Hindlimb muscle (tissue), 1 donor: ENCODE measurements at places on chromosomes 3 and 15.

GRCh38 chr3:120177151-120177550, 82.9 kb upstream of the GSK3B start:
- DNase-seq = peak; percentile 12

- DNase-seq = no peak
Measured at GRCh38 chr3:365268-365667, 168.7 kb downstream of the CHL1 start.

DNA sequence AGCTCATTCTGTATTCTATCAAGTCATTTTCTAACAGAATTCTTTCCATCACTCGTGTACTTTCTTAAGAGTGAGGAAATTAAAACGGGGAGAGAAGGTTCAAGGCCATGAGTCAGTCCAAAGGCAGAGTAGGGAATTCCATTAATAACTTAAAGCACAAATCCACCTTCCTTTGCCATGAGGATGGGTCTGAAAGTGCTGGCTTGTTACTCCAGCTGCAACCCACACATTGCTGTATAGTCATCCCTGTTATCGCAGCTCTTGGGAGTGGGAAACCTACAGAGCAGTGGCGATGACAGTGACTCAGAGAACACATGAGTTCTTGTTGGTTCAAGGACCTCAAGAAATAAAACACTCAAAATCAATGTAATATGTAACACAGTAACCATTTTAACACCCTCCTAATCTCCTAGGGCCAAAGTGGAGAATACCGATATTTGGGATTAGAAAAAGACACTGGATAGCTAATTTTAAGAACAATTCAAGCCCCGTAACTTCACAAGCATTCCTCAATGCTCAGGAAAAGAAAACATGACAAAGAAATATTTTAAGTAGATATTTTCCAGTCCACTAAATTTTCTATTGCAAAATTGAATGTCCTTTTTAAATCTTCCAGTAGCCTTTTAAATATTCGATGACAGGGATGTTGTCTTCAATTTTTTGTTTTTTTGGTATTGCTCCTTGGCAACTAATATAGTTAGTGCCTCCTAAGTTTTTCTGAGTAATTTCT, 179.9 kb upstream of the THBS1 start:
- DNase-seq = no peak

- no peak for DNase-seq
Measured at GRCh38 chr3:49519296-49519695, 35.0 kb upstream of the BSN start.

- no peak for DNase-seq
Measured at GRCh38 chr15:38182900-38183299, 69.7 kb upstream of the SPRED1 start.

- no peak for DNase-seq
Measured at GRCh38 chr3:117553461-117553860, 843.9 kb downstream of the TUSC7 start.

DNA sequence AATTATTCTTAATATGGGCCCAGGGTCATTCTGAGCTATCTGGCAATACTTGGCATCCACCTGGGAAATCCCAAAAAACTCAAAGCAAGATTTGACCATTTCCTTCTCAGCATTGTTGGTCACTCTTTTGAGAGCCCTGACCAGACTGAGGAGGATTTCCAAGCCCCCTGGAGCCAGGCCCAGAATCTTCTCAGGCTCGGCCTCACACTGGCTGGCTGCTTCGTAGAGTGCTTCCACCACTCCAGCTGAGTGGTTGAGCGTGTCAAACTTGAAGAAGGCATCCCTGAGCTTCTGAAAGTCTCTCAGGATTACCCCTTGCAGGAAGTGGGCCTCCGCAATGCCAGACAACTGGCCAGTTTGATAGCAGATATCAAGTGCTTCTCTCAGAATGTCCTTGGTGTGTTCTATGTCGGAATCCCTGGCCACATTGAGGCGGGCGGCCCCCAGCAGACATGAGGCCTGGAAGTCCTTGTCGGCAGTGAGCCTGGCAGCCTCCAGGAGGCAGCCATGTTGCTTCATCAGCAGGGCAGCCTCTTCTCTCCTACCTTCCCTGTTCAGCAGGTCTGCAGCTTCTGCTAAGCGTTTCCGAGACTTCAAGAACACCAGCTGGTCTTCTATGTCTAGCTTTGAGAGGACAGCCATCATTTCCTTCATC, 68.9 kb upstream of the DCLK3 start:
- no peak for DNase-seq

GRCh38 chr3:94647131-94647530, 584.3 kb downstream of the NSUN3 start:
- DNase-seq = no peak

DNA sequence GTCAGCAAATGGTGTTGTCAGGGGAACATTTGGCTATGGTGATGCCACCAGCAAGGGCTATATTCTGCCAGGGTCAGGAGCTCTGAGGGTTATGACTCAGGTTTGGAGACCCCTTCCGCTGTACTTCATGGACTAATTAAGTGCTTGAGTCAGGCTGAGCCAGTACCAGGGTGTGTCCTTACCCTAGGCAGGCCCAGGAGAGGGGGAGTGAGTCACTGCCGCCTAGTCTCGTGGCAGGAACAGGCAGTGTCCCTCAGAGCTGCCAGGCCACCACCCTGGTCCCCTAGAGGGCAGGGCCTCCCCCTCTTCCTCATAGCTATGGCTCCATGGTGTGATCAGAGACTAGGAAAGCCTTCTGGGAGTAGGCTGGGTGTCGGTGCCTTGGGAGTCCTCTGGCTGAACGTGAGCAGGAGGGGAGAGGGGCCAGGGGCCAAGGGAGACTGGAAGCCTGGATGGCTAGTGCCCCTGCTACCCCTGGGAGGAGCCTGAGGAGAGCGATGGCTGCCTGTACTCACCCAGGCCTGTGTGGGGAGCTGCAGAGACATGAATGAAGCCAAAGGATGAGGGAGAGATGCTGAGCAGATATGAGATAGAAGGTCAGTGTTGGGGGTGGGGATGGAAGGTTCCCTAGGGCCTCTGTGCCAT, 10.6 kb downstream of the MAPKAPK3 start:
- DNase-seq = no peak

DNA sequence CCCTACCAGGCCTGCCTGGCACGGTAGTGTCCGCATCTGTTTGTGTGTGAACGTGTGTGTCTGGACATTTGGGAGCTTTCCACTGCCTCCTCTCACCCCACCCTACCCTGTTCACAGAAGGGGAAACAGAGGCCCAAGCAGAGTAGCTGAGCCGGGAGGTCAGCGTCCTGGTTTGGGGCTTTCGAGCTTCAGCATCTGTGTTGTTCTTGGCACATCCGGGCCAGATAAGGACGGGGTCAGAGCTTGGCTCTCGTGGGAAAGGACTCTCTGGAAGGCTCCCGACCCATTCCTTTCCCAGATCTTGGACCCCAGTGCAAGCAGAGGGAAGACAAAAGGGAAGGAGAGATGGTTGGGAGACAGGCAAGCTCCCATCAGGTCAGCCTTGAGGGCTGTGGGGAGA, 6.3 kb upstream of the PTH1R start:
- DNase-seq = no peak

DNA sequence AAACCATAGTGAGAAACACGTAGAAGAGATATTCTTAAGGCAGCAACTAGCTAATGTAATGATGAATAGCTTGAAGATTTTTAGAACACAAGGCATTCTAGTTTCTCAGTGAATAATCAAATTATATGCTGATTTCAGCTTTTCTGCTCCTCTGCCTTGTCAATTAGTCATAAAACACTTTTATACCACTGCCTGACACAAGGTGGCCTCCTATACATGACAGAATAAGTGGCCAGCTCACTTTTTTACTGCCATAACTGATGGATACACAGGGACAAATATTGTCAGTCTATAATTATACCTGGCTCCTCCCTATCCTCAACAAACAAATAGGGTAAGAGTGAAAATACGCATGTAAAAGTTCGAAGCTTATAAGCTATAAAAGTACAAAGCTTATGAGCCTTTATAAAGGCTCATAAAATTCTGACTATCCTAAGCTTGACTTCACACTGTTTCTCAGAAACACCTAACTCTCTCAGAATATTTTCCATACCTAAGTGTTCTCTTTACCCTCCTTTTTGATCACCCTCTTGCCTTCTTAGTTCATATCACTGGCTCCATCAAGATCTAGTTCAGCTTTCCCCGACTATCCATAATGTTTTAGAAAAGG, 81.6 kb downstream of the HERC1 start:
- DNase-seq = peak; percentile 15

DNA sequence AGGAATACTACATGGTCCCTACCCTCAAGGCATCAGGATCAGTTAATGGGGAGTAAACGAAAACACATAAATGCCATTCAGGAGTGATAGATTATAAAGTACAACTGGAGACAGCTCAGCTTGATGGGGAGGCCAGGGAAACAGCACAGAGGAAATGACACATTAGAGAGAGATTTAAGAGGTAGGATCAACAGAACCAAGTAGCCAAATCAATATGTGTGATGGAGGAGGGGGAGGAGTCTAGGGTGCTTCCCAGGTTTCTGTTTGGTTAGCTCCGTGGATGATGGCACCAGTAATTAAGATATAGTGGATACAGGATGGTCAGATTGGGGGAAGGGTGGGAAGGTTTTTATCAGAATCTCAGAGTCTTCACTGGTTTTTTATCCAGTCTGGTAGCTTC, 229.5 kb upstream of the ROPN1 start:
- DNase-seq = no peak

DNA sequence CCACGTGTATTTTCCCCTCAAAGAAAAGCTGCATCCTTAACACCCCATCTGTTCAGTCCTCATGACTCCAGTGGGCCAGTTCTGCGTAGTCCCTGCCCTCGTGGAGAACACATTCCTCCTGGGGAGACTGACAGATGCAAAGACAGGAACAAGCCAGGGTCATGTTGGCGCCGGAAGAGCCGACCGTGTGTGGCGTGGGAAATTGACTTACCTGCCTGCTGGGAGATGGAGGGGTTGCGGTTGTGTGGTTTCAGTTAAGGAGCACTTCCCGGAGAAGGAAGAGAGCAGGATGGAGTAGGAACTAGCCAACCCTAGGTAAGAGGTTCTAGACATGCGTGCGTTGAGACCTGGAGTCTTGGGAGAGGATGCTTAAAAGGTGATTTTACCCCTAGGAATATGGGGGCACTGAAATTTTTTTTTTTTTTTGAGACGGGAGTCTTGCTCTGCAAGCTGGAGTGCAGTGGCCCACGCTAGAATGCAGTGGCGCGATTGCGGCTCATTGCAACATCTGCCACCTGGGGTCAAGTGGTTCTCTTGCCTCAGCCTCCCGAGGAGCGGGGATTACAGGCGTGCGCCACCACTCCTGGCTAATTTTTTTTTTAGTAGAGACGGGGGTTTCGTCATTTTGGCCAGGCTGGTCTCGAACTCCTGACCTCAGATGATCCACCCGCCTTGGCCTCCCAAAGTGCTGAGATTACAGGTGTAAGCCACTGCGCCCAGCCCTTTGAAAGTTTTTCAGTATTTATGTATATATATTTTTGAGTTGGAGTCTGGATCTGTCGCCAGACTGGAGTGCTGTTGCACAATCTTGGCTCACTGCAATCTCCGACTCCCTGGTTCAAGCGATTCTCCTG, 1.4 kb downstream of the VHL start:
- DNase-seq = no peak

DNA sequence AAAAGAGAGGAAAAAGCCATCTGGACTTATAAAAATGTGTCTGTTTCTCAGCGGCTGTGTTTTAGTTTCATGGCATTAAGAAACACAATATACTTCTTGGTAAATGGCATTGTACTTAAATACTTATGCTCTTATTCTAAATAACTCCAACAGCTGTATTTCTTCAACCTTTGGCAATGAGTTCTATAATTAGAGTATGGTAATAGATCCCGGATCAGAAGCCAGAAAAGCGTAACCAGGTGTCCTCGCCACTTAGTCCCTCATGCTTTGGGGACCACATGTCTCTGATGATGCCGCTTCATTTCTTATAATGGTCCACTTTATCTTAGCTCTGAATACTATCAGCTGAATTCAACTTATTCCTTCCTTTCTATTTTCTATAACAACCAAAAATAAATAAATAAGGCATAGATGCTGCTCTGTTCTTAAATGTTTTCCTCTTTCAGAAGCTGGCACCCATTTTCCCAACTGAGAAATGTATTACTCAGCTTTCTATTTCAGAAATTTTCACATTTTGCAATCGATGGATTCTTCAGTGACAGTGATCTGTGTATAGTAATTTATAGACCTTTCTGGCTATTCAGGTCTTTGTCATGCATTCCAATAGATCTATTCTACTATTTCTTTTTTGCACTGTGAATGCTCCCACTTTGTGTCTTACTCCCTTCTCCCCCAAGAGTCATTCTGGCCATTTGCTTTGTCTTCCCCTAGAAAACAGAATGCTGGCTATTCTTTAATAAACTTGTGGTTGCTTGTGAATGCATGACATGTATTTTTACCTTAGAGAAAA, 87.6 kb upstream of the KBTBD8 start:
- DNase-seq = no peak

DNA sequence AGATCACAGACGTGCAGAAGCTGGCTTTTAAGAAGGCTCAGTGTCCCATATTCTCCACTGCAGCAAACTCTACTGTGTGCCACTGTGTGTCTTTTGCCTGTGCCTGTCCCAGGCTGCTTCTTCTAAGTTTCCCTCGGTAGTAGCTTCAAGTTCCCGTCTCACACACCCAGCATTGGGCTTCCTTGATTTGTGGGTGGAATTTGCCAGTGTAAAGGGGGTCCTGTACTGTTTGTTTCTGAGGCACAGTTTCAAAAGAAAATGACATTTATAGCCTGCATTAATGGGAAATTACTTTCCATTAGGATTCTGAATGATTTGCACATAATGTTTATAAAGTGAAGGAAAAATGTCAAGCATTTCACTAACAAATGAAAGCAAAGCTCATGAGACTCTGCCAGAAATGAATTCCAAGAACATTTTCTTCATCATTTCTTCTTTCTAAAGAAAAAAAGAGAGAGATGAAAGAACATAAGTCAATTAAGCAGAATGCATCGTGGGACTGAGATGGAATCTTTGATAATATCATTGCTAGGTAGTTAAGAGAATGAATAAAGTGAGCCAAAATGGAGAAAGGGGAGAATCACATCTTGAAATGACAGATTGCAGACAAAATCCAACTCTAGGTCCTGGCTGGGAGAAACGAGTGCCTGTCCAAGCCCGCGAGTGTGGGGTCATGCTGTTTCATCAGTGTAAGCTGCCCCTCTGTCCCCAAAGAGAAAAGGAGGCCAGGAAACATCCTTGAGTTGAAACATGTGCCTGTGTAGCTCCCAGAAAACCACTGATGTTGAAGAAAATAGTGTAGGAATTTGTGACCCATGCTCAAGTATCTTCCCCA, 48.6 kb upstream of the ADAMTSL3 start:
- peak; percentile 48 for DNase-seq

- no peak for DNase-seq
Measured at GRCh38 chr3:71905426-71905825, 120.5 kb upstream of the PROK2 start.

DNA sequence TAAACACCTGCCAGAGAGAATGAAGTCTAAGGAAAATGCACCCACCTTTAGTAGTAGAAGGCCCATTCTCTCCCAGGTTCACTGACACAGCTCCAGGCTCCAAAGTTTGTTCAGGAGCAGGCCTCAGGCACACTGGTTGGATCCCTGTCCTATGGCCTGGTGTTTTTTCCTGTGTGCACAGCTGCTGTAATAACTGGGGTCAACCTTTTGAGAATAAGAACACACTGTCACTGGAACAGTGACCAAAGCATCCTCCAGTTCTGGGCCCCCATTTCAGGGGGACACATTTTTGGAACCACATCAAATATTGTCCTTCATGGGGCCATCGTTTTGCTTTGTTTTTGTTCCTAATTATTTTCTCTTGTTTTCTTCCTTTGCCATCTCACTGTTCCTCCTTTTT, 95.8 kb downstream of the ARNT2 start:
- DNase-seq = no peak

- DNase-seq = no peak
Measured at GRCh38 chr15:80667936-80668335, 27.2 kb upstream of the ABHD17C start.

GRCh38 chr15:75468913-75469598, 17.6 kb upstream of the SIN3A start:
- DNase-seq = no peak

- DNase-seq = no peak
Measured at GRCh38 chr3:108215871-108216270, 6.4 kb downstream of the IFT57 start.
